Stimulated activated CD4-positive, alpha-beta T cell treated with anti-CD3 and anti-CD28 coated beads, Interleukin-4, amount 100 ng/mL, for 48 hours (primary cell): ENCODE measurements at places on chromosomes 7 and 10.

GRCh38 chr7:47142169-47142866 is 439.6 kb downstream of the TNS3 start:
- DNase-seq: no peak

- no peak for DNase-seq
These were observed 4.5 kb downstream of the NUDCD3 start for GRCh38 chr7:44486001-44486400.

DNA sequence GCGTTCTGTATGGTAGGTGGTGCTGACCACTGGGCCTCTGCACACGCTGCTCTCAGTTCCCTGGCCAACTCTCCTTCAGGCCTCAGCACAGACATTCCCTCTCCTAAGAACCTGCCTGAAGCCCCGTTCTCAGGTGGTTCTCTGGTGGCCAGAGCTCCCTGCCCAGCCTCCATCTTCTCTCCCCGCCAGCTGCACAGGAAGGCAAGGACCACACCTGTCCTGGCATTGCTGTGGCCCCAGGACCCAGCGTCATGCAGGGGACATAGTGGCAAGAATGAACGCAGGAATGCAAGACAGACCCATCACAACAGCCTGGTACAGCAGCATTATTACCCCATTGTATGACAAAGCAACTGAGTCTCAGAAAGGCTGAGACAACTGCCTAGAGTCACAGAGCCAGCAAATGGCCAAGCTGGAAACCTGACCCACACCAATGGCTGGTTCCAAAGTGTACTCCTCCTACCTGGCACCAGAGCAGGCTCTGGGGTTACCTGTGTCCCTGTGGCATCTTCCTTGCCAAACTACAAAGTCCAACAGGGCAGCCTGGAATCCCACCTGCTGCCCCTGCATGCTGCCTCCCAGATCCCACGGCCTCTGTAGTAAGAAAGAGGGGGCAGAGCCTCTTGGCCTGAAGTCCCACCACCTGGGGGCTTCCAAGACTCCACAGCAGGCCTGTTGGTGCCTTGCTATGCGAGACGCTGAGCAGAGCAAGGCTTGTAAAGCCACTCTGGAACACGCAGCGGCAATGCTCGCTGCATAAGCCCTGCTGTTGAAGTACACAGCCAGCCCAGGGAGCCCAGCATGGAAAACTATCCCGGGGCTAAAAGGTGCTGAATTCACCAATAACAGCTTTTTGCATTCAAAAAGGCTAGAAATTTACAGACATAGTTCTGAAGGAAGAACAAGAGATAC is 73.3 kb downstream of the CHST15 start:
- no peak for DNase-seq

- DNase-seq: peak; percentile 22
These were observed 43.2 kb downstream of the DPYSL4 start for GRCh38 chr10:132229834-132230556.

DNA sequence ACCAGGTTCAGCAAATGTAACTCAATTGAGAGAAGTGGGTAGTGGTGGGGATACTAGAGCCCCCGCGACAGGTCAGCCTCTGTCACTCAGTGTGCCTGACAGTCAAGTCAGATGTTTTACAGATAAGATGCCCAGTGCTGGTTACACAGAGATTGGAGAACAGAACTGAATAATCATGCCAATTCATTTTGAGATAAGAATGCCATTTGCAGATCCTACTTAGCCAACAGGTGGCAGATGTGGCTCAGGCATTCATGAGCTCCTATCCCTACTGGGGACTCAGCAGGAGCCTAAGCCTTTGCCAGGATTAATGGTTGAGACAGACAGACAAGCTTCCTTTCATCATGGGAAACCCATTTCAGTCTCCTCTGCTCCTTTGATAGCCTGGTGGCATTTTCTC is 137.8 kb downstream of the MAPK8 start:
- no peak for DNase-seq

GRCh38 chr10:33859319-33860022 is 525.0 kb upstream of the NRP1 start:
- DNase-seq: no peak

DNA sequence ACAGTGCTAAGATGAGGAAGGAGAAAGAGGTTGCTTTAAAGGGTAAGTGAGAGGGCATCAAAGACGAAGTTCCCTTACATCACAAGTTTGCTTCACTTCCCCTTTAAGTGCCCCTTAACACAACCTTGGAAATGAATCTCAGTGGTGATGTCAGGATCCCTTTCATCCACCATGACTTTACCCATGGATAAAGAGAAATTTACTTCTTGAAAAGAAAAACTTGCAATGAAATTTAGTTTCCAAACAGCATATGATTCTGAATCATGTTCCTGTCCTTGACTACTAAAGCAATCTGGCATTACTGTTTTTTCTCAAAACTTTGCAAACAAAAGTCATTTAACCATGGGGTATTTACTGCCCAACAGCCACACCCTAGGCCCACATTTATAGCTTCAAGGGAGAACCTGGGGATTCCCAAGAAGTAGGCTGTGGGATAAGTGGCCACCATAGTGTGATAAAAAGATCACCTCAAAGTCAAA is 135.9 kb downstream of the ITGB8 start:
- no peak for DNase-seq

DNA sequence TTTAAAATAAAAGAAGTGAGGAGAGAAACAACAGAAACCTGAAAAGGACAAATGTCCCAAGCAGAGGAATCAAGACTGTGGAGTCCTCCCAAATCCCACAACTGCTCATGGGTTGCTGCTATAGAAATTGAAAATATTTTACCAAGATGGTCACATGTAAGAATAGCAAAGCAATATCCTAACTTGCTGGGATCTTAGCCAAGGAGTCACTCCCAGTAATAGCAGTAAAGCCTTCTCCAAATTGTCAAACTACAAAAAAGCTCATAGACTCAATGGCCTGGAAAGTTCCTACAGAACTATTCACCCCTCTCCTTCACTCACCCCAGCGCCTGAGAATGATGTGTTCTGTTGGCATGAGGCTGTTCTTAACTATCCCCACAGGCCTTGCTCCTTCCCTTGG is 186.5 kb downstream of the ELMO1 start:
- DNase-seq: no peak

GRCh38 chr10:23442936-23443335 is 4.1 kb downstream of the OTUD1 start:
- no peak for DNase-seq

- peak; percentile 23 for DNase-seq
These were observed 43.4 kb downstream of the GLRX3 start for GRCh38 chr10:130179640-130180039.

DNA sequence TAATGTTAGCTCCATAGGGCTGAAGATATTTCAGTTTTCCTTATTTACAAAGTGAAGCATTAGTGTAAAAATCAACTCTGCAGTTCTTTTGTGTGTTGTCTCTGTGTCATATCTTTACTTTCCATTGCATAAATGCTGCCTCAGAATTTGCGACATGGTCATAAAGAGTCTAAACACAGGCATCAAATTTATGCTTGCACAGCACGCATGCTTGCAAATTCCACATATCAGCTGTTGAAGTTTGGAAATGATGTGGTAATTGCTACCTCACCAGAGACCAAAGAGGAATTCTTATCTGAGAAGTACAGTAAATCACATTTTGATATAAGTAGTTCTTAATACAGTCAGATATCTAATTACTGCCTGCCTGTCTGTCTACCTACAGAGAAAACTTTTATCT is 348.2 kb upstream of the GRM3 start:
- DNase-seq: no peak

- DNase-seq: no peak
These were observed 13.1 kb downstream of the ZNF485 start for GRCh38 chr10:43619368-43619767.

- DNase-seq: no peak
These were observed 70.1 kb upstream of the RAB18 start for GRCh38 chr10:27433976-27434375.

DNA sequence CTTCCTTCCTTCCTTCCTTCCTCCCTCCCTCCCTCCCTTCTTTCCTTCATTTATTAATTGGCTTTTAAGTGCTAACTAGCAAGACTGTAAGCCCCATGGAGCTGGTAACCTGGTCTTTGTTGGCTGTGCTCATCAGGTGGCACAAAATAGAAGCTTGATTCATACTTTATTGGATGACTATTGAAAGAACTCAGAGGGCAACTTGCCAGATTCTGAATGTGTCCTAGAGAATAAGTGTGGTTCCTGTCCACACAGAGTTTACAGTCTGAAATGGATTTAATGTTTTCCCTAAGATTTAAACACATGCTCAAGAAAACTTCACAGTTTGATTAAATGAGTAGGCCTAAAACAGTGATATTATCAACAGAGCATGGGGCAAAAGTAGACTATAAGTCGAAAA is 3.1 kb upstream of the CACNB2 start:
- DNase-seq: no peak

- no peak for DNase-seq
These were observed 130.1 kb downstream of the SH3PXD2A start for GRCh38 chr10:103725242-103725641.

- DNase-seq: no peak
These were observed 43.4 kb downstream of the PPIF start for GRCh38 chr10:79390551-79391229.

DNA sequence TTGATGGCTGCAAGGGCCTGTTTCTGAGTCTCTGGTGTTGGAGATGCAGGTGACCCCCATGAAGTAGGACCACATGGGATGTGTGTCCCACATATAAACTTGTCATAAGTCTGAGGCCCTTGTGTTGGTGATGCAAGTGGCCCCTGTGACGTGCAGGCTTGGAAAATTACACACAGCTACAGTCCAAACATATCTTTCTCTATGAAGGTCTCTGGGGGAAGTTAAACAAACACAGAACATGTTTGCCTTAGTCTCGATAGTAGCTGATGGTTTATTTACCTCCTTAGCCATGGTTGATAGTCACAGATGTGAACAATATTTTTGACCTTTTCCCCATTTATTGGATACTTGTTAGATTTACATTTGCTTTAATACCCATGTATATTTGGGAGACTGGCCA is 64.7 kb downstream of the ADCY1 start:
- no peak for DNase-seq

DNA sequence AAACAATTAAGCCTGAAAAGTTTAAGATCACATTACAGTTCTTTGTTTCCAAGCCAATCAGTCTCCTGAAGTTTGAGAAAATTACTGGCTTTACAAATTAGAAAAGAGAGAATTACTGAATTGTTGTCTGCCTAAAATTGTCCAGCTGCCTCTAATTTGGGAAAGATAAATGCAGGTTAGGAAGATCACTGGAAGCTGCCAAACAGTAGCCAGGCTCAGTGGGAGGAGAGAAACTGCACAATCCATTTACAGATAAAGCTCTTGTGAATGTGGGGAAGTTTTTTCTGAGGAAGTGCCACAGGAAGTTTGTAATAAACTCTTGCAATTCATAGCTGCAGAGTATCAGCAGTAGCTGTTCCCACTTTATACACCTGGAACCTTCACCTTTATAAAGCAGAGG is 100.7 kb downstream of the IQUB start:
- no peak for DNase-seq

DNA sequence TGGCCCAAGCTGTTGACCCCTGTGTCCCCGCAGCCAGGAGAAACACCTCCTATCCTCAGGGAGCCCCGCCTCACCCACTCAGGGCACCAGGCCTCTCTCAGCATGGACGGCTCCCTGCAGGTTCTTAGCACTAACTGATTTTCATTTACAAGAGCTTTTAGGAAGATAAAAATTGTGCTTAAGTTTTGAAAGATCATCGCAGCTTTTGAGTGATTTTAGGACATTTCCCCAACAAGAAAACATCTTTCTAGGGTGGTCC is 22.1 kb downstream of the EBF3 start:
- no peak for DNase-seq

DNA sequence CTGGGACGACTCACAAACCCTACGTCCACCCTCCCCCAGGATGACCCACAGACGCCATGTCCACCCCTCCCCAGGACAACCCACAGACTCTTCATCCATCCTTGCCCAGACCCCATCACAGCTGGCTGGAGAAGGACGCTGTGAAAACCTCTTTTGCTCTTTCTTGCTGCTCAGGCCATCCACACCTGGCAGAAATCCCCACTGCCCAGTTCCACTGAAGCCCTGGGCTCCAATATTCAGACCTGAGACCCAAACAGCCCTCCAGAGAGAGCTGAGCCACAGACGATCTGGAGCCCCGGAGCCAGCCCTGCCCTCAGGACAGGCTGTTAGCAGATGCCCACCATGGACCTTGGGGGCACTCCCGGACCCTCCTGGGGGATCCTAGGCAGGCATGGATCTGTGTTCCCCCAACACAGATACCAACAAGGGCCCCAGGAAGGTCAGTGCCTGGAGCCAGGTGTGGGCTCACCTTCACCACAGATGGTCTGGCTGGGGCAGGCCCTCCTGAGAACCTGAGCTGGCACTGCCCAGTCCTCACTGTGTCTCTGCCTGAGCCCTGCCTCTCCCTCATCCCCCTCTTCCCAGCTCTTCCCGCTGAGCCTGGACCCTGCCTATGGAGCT is 226.2 kb downstream of the PTPRN2 start:
- DNase-seq: no peak

GRCh38 chr10:16639471-16639870 is 117.8 kb upstream of the C1QL3 start:
- no peak for DNase-seq

- no peak for DNase-seq
These were observed 239.3 kb upstream of the SEMA3C start for GRCh38 chr7:81158189-81158588.

DNA sequence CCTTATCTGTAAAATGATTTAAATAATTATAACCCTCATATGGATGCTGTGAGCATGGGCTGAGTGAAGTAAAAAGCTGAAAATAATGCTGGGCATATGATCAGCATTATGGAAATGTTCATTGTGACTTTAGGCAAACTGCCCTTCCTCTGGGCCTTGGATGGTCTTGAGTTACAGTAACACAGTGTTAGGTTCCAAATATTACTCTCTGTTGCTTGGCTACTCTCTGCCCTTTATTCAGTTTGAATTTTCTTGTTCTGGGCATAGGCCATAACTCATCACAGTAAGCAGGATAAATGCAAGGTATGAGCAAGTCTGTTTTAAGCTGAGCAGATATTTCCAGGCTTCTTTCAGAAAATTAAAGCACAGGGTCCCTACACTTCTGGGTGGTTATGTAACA is 868.0 kb downstream of the KCNMA1 start:
- no peak for DNase-seq

DNA sequence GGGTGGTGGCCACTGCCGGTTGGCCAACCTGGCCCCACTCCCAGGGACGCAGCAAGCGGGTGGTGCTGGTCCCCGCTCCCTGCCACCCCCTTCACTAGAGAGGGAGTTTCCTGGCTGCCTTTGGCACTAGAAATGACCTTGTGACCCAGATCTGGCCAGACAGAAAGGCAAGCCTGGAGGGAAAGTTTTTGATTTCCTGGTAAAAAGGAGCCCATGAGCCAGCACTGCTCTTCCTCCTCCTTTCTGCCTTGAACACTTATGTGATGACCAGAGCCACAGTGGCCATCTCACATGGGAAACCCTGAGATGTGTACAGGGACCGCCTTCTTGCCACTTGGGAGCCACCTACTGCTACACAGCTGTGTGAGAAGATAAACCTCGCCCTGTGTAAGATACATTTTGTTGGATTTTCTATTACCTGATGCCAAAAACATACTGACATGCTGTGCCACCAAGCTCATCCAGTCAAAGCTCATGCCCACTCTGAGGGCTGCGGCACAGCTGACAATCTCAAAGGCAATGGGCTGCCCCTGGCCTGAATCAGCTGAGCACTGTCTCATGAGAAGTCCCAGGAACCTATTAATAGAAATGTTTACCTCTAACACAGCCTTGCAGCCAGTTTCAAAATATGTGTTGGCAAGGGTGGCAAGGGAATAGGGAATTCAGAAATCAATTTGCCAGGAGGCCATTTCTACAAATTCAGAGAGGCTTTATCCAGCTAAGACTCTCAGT is 94.0 kb downstream of the CYTH3 start:
- DNase-seq: no peak
